HT-29 (cell line): ENCODE measurements at places on chromosomes 6 and 20. TPM values are rescaled to one million over a fixed set of nuclear protein-coding genes. Genes with fewer than 3 reads are reported as not detected.
A peak's percentile ranks its signal among the peaks of the same experiment; 100 is the strongest.

DNA sequence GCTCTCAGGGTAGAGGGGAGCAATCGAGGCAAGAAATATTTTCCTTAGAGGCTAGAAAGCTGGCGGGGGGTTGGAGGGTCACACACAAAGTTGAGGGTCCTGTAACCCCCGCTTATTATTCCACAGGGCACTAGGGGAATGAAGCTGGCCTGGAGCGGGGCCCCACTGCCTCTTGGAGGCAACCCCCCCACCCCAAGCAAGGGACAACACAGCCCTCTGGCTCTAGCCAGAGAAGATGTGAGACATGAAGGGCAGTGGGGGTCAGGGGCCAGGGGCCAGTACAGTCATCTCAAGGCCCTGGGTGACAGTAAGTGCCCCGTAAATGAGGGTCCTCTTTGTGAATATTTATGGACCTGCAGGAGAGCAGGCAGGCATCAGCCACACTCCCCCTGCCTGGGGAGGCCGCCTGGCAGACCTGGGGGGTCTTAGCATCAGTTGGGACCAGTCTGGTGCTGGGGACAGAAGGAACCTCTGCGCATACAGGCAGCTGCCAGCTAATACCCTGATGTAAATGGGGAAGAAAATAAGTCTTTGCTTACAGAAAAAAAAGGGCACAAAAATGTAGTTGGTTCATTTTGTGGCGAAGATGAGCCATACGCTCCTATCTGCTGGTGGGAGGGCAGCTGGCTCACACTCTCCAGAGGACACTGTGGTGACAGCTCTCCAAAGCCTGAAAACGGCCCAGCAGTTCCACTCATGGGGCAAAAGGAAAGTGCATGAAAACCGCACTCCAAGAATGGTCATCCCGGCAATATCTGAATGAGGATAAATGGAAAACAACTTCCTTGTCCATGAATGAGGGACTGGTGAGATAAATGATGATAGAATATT is 21.9 kb downstream of the SPATA2 start:
- no peak for DNase-seq

DNA sequence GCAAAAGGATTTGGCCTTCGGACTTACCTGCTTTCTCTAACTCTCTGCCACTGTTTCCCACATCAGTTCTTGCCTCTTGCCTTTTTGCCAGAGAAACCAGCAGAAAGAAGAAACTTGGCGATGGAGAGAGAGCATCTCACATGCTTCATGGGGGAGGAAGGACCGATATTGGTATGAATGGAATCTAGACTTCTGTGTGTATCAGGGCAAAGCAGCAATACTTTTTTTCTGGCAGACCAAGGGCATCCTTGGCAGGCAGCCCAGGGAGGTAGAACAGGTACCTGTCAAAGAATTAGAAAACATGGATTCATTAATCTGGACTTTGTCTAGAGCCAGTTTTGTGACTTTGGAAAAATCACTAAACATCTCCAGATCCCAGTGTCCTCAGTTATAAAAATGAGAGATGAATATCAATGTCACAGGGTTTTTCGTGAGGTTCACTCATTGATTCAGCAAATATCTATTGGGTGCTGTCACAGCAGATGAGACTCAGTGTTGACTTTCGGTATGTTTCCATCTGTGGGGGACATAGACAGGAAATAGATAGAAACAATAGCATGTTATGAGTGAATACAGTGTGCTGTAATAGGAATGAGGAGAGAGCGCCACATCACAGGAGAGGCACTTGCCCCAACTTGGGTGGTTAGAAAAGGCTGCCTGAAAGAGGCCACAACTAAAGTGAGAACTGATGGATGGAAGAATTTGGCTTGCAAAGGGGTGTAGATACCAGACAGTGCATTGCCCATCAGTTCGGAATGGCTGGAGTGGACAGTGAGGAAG is 114.1 kb downstream of the CD83 start:
- DNase-seq, result no peak

DNA sequence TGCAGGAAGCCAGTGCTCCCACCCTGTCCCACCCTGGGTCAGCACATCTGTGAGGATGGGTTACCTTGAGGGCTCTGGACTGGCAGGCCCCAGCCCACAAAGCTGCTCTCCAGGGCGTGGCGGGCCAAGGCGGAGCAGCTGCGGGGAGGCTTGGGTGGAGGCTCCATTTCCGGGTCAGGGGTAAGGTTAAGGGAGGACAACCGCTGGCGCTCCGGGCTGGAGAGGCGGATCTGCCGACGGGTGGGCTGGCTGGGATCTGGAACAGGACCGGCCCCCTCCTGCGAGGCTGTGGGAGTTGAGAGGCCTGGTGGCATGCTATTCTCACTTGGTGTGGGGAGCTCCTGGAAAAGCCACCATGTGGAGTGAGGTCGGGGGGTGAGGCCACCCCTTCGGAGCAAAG is 5.5 kb downstream of the SMPD2 start:
- peak; percentile 53 for DNase-seq

DNA sequence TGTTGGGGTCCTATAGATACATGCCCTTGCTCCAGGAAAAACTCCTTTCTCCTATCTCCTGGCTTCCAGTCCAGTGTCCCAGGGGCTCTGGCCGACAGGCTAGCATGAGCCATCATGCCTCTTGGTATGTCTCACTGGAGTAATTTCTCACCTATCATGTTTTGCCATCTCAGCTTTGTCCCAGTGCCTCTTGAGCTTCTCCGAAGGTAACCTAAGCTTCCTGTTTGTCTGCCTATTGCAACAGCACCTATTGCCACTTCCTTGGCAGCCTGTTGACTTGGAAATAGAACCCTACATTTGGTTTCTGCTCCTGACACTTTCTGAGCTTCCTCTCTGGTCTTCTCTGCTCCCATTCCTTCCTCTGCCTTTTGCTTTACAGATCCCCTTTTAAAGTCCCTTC is 197.7 kb downstream of the KCNQ5 start:
- DNase-seq, result no peak

DNA sequence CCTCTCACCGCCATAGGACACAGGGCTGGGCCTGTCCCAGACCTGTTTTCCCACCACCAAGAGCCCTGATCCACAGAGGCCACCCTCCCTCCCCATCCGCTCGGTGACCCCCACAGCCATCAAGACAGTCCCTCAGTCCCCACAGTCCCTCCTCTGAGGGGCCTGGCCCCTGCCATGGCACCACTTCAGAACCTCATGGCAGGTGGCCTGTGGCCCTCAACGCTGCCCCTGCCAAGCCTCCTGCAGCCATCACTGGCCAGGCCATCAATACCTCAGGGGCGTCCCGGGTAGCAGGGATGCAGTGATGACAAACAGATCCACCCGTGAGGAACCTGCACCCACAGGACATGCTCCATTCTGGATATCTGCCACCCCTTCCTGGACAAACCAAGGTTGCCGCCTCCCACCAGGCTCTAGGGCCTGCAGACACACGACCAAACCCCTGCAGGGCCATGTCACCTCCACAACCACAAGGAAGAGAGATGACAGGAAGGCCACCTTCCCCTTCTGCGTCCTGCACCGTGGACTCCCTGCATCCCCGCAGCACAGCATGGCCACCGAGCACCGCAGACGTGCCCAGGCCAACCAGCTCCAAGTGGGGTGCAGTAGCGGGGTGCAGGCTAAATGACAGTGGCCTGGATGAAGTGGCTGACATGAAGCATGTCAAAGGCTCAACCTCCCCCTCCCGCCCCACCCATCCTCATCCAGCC is 14.0 kb downstream of the TAF4 start:
- no peak for DNase-seq

- DNase-seq, result no peak
These were observed 71.6 kb downstream of the STK35 start for GRCh38 chr20:2173186-2173585.

- no peak for DNase-seq
These were observed 43.0 kb downstream of the RPRD1B start for GRCh38 chr20:38076548-38076947.

GRCh38 chr20:1334370-1334731 is 5.4 kb upstream of the SDCBP2 start:
- DNase-seq, result no peak

DNA sequence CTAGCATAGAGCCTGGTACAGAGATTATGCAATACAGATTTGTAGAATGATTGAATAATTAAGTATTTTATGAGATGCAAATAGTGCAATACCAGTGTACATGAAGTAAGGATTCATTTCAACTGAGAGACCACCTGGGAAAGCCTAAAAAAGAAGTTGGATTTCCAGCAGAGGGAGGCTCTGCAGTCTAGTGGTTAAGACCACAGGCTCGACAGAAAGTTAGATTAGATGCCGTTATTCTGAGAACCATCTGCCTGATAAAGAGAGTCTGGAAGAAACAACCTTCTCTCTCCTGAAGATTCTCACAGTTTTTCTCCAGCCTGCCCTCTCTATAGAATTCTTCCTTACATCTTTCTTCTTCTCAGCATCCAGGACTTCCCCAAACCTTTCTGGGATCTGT is 13.6 kb upstream of the TNFRSF21 start:
- no peak for DNase-seq

- DNase-seq, result no peak
These were observed 86.9 kb downstream of the MTFR2 start for GRCh38 chr6:136163260-136163659.

DNA sequence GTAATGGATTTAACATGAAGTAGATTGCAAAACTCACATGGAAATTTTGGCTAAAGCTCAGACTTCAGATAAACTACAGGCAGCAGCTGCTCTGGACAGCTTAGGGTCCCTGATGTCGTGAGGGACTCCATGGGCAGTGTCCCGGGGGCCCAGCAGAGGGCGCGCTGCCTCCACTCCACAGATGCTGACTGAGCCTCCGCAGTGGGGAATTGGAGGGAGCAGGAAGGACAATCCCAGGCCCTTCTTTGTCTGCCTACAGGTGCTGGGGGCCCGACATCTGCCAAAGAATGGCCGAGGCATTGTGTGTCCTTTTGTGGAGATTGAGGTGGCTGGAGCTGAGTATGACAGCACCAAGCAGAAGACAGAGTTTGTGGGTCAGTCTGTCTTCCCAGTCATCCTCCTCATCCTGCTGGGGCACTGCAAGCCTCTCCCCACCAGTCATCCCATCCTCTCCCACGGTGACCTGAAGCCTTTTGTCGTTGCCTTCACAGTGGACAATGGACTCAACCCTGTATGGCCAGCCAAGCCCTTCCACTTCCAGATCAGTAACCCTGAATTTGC is 35.9 kb downstream of the PLCG1 start:
- DNase-seq, result peak; percentile 86

DNA sequence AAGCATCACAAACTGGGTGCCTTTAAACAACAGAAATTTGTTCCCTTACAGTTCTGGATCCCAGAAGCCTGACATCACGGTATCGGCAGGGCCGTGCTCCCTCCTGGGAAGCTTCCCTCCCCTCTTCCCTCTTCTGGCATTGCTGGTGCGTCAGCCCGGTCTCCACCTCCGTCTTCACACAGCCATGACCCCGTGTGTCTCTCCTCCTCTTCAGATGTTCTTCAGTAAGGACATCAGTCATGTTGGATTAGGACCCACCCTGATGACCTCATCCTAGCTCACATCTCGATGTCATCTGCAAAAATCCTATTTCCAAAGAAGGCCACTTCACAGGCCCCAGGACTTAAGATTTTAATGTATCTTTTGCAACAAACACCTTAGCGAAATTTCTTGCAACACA is 38.4 kb upstream of the TBXT start:
- DNase-seq, result no peak

- DNase-seq, result no peak
These were observed 429.7 kb downstream of the EPHA7 start for GRCh38 chr6:92989656-92990055.

- no peak for DNase-seq
These were observed 42.9 kb upstream of the DACT2 start for GRCh38 chr6:168362276-168362990.

- DNase-seq, result no peak
These were observed 434 bp downstream of the ZKSCAN4 start for GRCh38 chr6:28251661-28252008.

- no peak for DNase-seq
These were observed 32.2 kb downstream of the RSPO4 start for GRCh38 chr20:969868-970267.

GRCh38 chr6:82493467-82493866 is 129.8 kb downstream of the TPBG start:
- DNase-seq, result no peak

DNA sequence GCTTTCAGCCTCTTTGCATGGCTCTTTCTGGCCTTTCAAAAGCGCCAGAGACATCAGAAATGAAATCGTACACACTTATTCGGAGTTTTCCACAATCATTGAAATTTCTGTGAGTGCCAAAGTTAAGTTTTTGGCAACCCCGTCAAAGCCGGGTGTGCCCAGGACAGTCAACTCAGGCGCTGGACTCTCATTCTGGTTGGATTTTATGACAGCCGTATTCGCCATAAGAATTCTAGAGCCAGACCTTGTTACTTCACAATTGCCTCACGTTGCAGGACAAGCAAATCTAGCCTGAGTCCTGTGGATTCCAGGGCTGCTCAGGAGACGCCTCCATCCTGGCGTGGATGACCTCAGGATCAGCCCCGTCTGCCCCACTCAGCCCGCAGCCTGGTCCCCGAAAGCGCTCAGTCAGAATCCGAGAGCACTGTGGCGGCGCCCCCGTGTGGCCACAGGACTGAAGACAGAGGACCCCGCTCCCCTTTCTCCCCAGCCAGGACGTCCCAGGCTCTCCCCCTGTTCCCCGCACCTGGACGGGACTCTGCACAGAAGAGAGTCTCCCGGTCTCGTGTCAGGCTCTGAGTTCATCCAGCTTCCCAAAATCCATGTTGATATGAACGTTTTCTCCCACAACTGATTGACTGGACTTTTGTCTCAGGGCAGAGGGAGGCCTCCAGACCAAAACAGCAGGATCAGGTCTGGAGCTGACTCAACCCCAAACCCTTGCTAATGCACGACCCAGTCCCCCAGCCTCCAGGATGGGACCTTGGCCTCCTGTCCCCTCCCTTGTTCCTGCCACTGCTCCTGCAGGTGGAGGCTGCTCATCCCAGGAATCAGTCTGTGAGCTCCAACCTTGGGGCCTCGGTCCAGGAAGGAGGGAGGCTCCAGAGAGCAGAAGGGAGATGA is 38.2 kb downstream of the MICA start:
- DNase-seq, result peak; percentile 82

Gene CASS4
- total RNA-seq, result 0.05 TPM in 1 of 2 replicates, not detected in the other

Gene COL21A1
- 0.18 TPM in 1 of 2 replicates, not detected in the other for total RNA-seq

Gene FAM229B
- 0.20 and 0.89 TPM in 2 replicates for total RNA-seq

Gene VSTM2L
- not detected in 2 replicates for total RNA-seq

Gene UBE3D
- 3.9 and 5.9 TPM in 2 replicates for total RNA-seq

Gene TCF21
- 0.37 and 0.76 TPM in 2 replicates for total RNA-seq

Gene VNN1
- total RNA-seq, result 3.1 and 3.6 TPM in 2 replicates

Gene TRIM40
- total RNA-seq, result not detected in 2 replicates

Gene RIMS4
- total RNA-seq, result not detected in 2 replicates

Gene PI3
- 2.0 and 6.6 TPM in 2 replicates for total RNA-seq

Gene TNXB
- total RNA-seq, result 0.03 TPM in 1 of 2 replicates, not detected in the other

Gene HTR1B
- total RNA-seq, result not detected in 2 replicates

Gene PRL
- total RNA-seq, result not detected in 2 replicates

Gene COX7A2
- total RNA-seq, result 122 and 123 TPM in 2 replicates
